ENCODE measurements at places on chromosomes 6 and 20.

GRCh38 chr6:1758076-1758679 lies 148.5 kb downstream of the FOXC1 start:
- no peak for DNase-seq

- no peak for DNase-seq
These were observed 497.1 kb upstream of the ARID1B start for GRCh38 chr6:156280065-156280464.

- no peak for DNase-seq
These were observed 3.0 kb downstream of the NR2E1 start for GRCh38 chr6:108168501-108169463.

GRCh38 chr6:25192590-25193459 lies 86.3 kb upstream of the CARMIL1 start:
- no peak for DNase-seq

DNA sequence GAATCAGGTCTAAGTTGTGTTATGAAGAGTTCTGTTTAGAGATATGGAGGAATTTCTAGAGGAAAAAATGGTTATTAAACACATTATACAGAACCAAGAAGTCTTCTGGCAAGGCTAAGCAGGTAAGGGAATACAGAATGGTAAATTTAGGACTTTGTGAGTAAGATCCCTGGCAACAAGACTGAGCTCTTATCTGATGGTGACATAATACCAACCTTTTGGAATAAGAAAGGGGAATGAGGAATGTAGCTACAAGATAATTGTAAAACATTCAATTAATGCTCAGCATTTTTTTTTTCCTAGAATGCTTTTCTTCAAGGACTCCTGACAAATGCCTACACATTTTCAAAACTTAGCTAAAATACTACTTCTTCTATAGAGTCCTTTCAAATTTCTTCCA lies 51.8 kb downstream of the CYB5R4 start:
- DNase-seq = no peak

DNA sequence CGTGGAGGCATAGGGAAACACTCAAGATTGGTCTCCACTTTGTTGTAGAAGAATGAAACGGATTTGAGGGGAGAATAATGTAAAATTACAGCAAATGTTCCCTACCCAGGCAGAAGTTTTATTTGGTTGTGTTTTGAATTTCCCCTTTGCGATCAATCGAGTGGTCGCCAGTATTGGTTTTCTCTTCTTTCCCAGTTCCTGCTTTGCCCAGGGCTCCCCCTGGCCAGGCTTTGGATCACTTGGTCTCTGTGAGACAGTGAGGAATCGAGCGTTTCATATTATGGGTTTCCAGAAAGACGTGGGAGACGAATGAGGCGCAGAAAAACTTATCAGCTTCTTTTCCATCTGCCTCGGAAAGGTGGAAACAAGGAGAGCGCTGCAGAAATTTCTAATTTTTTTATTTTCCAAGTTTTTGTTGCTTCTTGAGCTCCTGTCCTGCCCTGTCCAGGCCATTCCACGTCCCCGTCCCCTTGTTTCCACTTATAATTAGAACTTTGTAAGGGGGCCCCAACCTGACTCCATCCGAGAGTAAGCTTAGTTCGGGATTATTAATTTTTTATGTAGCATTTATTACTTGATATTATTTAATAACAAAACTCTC lies 7.5 kb upstream of the TBX18 start:
- no peak for DNase-seq

DNA sequence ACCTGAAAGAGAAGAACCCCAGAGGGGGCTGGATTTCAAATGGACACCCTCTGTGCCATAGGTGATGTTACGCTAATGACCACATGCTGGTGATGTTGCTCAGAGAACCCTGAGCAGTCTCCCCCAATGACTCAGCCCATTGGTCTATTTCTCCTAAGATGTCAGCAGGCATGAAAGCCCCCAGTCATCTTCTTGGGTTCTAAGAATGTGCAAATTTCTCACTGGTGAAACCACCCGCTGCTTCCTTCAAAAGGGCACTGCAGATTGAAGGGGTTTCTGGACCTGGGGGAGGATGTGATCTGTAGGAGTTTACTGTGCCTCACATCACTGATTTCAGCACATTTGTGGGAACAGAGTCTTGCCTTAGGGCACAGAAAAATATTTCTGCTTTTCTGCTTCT lies 298.4 kb upstream of the MOCS1 start:
- DNase-seq = no peak

GRCh38 chr20:33570743-33571142 lies 80.8 kb downstream of the CBFA2T2 start:
- DNase-seq = no peak

DNA sequence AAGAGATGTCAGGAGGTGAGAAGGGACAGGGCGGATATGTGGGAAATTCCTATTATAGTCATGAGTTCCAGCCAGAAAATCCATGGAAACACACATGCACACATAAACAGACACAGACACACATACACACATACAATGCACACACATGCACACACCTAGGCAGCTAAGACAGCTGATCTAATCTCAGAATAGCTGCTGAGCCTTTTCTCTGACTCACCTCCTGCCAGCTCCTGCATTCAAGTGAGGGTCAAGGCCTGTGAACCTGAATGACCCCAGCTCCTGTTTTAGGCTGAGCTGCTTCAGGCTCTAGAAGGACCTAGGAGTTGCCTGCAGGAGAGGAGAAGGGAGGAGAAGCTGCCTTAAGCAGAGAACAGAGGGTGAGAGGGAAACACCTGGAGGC lies 21.6 kb upstream of the RAET1L start:
- no peak for DNase-seq

DNA sequence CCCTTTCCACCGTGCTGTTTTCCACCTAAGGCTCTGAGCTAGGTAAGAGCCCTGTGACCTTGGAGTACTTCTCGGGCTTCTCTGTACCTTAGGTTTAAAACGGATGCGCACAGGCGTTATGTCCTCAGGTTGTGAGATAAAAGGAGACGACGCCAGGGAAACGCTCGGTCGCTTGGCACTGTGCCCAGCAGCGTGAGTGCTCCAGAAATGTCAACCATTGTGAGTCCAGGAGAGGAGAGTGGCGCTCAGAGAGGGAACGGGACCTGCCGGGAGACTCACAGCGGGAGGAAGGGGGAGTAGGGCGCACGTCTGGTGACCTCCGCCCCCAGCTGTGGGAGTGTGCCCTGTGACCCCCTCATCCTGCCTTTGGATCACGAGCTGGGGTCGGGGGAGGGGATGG lies 33.8 kb upstream of the SCRT2 start:
- no peak for DNase-seq

- no peak for DNase-seq
These were observed 586.5 kb upstream of the EPHA7 start for GRCh38 chr6:94005835-94006234.

DNA sequence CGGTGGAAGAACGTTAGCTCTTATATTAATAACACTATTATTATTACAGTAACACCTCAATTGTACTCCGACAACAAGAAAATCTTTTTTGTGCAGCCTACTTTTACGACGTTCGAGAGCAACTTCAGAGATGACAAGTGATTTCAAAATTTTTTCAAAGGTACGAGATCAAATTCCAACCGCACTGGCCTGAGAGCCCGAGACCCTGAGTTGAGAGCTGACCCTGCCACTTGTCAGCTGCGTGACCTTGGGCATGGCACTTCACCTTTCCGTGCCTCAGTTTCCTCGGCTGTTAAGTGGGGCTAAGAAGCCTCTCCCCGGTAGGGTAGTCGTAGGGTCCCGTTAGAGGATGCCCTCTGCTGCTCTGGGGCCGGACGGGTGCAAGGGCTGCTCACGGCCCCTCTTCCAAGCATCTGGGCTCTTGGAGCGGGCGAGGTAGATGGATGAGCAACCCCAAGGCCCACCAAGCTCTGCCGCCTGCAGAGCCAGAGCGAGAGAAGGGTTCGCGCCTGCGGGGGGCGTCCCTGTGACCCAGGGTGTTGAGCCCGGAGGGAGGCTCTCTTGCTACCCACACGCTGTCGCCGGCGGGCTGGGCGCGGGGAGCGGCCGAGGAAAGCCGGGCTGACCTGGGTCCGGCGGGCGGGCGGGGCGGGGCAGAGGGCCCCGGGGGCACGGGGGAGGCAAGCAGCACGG lies 510 bp downstream of the NDRG3 start:
- DNase-seq = no peak

- no peak for DNase-seq
These were observed 166.9 kb upstream of the RNF24 start for GRCh38 chr20:4181956-4182945.

DNA sequence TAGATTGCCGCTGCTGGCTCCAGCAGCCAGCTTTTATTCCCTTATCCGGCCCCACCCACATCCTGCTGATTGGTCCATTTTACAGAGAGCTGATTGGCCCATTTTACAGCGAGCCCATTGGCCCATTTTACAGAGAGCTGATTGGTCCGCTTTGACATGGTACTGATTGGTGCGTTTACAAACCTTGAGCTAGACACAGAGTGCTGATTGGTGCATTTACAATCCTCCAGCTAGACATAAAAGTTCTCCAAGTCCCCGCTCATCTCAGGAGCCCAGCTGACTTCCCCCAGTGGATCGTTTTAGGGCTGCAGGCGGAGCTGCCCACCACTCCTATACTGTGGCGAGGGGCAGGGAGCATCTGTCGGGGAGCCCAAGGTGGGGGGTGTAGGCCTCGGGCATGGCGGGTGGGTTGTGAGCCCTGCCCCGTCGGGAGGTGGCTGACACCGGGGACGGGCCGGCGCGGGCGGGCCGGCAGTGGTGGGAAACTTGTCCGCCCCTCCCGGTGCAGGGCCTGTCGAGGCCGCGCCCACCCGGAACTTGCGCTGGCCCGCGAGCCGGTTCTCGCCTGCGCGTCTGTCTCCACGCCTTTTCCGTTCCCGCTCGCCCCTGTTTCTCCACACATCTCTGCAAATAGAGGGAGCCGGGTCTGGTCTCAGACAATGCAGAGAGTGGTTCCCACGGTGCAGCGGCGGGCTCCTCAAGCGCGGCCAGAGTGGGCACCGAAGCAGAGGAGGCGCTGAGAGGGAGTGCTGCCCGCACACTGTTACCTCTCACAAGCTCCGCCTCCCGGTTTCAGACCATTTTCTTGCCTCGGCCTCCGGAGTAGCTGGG lies 86.1 kb upstream of the STMND1 start:
- peak; percentile 14 for DNase-seq

DNA sequence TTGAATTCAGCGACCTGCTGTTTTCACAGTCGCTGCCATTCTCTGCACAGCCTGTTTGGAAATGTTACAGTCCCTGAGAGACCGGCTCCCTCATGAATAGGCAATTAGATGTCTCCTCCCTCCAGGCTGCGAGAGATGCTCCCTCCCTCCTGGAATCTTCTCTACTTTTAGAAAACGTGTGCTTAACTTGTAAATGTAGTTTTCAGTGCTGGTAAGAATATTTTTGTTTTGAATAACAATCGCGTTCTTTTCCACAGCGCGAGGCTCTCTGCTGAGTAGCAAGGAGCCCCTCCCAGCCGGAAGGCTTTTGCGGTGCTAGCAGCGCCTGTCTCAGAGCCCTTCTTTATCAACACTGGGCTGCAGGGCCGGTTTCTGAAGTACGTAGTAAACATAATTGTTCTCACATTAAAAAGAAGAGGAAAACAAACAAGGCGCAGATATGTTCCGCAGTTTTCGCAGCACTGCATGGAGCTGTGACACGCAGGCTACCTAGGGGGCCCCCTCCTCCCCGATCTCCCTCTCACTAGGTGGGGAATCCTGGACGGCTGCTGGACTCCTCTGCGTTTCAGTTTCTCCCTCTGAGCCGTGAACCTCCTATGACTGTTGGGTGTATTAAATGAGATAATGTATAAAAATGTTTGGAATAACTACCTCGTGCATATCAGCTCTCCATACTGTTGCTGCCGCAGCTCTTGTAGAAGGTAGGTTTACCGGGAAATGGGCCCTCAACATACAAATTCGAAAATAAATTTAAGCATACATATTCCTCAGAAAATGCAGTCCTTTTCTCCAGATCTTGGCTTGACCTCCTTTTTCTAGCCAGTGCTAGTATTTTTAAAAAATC lies 79.0 kb upstream of the SPACA1 start:
- DNase-seq = no peak

DNA sequence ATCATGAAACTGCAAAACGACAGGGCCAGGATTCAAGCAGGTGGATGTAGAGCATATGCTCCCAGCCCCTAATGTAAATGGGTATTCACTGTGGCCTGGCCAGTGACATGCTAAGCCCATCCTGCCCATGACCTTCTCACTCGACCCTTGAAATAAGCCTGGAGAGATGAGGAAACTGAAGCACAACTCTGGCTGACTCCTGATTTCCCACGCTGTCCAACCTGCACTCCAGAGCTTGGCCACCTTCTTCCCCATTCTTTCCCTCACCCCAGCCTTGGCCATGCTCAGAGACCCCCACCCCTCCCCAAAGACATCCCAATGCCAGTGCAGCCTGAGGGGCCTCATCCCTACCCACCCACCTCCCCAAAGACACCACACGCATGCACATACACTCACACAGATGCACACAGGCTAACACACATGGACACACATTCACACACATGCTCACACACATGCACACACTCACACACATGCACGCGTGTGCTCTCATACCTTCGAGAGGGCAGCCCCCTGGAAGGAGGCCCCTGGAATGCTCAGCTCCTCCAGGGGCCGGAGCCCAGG lies 12.4 kb downstream of the TFEB start:
- no peak for DNase-seq

GRCh38 chr6:107764684-107765460 lies 59.2 kb downstream of the SCML4 start:
- no peak for DNase-seq

GRCh38 chr20:19812056-19812455 lies 54.0 kb downstream of the RIN2 start:
- no peak for DNase-seq

DNA sequence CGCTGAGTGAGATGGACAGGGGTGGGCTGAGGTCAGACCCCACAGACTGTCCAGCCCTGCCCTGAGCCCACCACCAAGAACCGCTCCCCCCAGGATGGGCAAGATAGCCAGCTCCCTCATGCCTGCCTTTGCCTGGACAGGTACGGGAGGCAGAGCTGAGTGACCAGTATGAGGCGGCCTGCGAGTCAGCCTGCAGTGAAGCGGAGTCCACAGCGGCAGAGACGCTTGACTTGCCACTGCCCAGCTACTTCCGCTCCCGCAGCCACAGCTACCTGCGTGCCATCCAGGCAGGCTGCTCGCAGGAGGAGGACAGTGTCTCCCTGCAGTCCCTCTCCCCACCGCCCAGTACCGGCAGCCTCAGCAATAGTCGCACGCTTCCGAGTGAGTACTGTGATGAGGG lies 94.8 kb upstream of the MYL9 start:
- DNase-seq = no peak

DNA sequence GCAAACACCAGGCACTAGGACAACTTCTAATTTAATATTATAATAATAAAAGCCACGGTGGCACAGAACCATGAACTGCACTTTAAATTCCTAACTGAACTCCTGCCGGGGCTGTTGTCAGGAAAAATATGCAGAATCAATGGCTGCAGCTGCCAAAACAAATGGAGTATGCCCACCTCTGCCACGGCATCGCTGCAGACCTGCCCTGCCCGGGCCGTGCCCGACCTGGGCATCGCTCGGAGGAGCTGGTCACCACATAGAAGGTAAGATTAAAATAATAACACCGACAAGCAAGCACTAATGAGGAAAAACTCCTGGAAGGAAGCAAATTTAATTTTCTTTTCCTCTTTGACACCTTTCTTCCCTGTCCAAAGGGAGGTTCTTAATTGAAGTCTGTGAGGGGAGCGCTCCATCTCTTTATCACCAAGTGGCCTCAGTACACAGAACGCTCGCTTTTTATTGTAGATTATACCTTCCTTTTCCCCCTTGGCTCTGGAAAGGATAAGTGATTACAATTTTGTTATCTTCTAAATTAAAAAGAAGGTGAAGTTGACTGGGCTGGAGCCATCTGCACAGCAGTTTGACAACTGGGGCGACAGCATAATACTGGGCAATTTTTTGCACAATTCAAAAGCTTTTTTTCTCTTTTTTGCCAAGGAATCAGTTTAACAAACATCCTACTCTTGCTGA lies 351.3 kb downstream of the ZFAND3 start:
- no peak for DNase-seq

- DNase-seq = no peak
These were observed 19.2 kb downstream of the ASF1A start for GRCh38 chr6:118913161-118913560.

Data from activated T-cell treated with anti-CD3 and anti-CD28 coated beads for 1 hour (primary cell).